Thymus (tissue), 14 donors: ENCODE measurements at places on chromosomes 16 and 17. TPM values are rescaled to one million over a fixed set of nuclear protein-coding genes. Genes with fewer than 3 reads are reported as not detected.
A peak's percentile ranks its signal among the peaks of the same experiment; 100 is the strongest.

- DNase-seq, result peak; percentile 36
Measured at GRCh38 chr17:50918933-50919296, 52.8 kb upstream of the TOB1 start.

DNA sequence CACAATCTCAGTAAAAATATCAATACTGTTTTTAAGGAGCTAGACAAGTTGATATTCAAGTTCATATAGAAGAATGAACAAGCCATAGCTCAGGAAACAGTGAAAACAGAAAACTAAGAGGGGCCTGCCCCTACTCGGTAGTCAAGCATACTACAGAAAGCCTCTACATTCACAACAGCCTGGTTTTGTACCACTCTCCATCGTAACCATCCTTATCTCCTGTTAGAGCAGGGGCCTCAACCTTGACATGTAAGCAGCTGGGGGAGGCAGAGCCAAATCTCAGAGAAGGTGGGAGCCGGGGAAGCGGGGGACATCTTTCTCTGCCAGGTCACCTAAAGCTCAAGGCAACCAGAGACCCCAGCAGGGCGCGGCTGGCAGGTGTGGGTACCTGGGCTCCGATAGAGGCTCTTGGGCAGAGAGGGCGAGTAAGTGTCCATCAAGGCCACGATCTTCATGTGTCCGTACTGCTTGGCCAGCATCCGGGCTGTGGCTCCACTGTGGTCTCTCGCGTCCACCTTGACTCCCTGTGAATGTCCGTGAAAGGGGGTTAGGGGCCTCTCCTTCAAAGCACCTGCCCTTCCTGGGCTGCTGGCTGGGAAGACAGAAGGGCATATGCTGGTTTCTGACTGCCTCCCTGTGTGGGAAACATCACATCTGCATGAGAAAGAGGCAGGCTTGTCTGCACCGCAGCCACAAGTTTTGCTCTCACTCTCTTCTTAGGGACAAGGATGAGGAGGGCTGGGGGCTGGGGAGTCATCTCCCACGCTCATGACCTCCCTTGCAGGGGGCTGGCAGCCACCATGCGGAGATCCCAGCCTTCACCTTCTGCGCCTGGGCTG is 20.2 kb downstream of the ANKS3 start:
- no peak for DNase-seq

DNA sequence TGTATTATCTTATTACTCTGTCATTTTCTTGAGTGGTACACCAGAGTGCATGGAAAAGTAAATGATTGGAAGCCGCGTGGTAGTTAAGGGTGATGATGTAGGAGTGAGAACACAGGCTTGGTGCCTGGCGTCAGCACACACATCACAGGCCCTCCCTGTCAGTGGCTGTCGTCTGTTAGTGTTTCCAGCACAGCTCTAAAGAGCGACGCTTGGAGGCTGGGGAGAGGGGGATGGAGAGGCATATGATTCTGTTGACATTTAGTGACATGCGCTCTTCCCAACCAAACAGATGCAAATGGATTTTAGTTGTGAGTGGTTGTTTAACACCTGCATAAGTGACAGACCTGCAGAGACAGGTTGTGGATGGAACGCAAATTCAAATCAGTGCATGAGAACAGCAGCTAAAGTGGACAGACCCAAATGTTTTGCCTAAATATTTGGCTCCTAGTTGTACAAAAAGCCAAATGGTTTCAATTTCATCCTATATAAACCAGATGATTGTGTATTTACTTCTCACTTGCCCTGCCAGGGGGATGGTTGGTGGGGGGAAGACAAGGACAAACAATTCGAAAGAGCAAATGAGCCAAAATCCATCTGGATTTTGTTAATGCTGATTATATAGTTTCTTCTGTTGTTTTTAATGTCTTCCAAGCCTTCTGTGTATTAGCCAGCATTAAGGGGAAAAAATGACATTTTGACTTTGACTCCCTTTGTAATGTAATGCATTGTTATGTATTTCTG is 222.3 kb downstream of the WWOX start:
- DNase-seq, result no peak

DNA sequence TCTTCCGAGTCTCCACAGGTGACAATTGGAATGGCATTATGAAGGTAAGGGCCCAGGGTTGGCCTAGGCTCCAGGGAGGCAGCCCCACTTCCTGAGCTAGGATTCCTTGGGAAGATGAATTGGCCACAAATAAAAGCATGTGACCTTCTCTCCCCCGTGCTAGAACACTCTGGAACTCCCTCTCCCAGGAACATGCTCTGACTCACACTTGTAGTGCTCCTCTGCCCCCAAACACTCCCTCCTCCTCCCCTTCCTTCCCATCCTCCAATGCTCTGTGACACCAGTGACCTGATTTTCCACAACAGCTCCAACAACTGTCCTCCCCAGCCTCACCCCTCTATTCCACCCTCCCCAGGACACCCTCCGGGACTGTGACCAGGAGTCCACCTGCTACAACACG is 16.4 kb upstream of the ABCC3 start:
- DNase-seq, result no peak

DNA sequence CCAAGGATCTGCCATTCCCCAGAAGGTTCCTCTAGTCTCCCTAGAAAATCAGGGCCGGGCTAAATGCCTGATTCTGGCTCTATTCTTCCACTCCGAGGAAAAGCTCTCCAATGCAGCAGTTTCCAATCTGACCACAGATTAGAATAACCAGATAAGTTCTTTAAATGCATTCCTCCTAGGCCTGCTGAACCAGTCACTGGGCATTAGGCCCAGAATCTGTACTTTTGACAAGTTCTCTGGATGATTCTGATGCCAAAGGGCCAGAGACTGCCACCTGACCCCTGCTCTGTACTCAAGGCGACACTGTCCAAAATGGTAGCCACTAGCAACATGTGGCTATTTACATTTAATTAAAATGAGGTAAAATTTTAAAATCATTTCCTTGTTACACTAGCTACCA is 22.3 kb downstream of the MAP3K14 start:
- no peak for DNase-seq

- peak; percentile 84 for DNase-seq
Measured at GRCh38 chr16:66474750-66475199, 47.7 kb downstream of the BEAN1 start.

GRCh38 chr17:48333034-48333530 is 96.9 kb downstream of the SKAP1 start:
- DNase-seq, result no peak

GRCh38 chr17:39838057-39838456 is 26.1 kb downstream of the IKZF3 start:
- DNase-seq, result no peak

GRCh38 chr17:34442387-34443111 is 79.5 kb upstream of the CCL1 start:
- no peak for DNase-seq

DNA sequence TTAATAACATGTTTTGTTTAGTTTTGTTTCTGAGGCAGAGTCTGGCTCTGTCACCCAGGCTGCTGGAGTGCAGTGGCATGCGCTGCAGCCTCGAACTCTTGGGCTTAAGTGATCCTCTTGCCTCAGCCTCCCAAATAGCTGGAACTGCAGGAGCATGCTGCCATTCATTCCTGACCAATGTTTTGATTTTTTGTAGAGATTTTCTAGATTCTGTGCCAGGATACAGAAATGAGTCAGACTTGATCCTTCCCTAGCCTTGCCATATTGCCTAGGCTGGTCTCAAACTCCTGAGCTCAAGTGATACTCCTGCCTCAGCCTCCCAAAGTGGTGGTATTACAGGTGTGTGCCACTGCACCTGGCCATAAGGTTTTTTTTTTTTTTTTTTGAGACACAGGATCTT is 17.7 kb downstream of the TAOK1 start:
- no peak for DNase-seq

- DNase-seq, result no peak
Measured at GRCh38 chr16:560204-560700, at the start of gene PRR35. TSS of gene PRR35 (plus strand) at chr16:560394. CDS start at chr16:563295, 2,901 bp downstream.

- no peak for DNase-seq
Measured at GRCh38 chr16:89268987-89269735, 51.7 kb downstream of the ZNF778 start.

DNA sequence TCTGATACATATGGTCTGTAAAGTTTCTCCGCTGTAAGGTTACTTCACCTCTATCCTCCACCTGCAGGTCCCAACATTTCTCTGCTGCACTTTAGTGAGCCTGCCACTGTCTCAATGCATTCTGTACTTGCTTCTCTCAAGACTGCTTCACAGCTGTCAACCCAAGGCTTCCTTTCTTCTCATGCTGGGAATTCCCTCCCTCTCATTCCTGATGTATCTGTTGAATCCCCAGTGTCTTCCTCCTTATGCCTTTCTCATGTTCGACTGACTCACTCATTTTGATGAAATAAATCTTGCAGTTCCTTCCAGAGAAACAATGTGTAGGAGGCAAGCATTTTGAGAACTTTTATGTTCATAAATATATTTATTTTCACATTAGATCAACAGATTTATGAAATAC is 288.3 kb downstream of the CNTNAP4 start:
- no peak for DNase-seq

DNA sequence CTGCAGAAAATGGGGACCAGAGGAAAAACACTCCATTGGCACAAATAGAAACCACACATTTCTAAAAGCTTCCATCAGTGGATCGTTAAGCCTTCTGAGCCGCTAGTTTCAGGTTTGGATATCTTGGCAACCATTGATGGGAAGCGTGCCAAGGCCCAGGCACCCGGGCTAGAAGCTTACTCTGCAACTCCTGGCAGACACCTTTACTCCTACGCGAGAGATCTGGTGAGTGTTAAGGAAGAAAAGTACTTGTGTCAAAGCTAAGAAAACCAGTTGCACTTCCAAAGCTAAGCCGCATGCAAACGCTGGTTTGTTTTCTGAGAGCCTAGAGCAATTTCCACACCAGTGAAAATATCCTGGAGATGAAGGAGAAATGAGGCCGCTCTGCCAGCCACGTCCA is 472.4 kb downstream of the PMP22 start:
- no peak for DNase-seq

GRCh38 chr16:56780646-56781045 is 50.7 kb downstream of the NUP93 start:
- DNase-seq, result no peak

- no peak for DNase-seq
Measured at GRCh38 chr17:79324194-79324593, 249.6 kb downstream of the ENGASE start.

DNA sequence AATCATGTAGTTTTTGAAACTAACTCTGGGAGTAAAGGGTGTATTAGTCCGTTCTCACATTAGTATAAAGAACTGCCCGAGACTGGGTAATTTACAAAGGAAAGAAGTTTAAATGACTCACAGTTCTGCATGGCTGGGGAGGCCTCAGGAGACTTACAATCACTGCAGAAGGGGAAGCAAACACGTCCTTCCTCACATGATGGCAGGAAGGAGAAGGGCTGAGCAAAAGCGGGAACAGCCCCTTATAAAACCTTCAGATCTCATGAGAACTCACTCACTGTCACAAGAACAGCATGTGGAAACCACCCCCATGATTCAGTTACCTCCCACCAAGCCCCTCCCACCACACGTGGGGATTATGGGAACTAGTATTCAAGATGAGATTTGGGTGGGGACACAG is 256.5 kb upstream of the TNRC6C start:
- DNase-seq, result no peak

DNA sequence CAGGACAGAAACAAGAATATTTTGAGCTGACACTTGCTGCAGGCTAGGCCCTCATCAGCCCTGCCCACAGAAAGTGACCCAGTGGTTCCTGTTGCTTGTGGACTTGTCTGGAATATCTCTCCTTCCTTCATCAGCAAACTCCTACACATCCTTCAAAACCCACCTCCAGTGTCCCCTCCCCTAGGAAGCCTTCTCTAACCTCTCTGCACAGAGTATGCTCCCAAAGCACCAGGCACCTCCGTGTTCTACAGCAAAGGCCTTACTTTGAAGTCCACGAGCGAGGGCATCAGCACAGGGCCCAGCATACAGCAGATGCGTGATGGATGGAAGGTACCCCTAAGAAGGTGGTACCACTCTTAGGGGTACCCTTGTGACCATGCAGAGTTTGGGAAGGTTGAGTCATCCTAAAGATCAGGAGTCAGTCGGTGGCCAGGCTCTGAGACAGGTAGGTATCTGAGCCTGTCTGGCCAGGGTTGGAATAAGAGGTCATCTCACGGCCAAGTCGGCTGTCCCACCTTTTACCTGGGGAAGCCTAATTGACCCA is 2.0 kb downstream of the CCDC102A start:
- no peak for DNase-seq

DNA sequence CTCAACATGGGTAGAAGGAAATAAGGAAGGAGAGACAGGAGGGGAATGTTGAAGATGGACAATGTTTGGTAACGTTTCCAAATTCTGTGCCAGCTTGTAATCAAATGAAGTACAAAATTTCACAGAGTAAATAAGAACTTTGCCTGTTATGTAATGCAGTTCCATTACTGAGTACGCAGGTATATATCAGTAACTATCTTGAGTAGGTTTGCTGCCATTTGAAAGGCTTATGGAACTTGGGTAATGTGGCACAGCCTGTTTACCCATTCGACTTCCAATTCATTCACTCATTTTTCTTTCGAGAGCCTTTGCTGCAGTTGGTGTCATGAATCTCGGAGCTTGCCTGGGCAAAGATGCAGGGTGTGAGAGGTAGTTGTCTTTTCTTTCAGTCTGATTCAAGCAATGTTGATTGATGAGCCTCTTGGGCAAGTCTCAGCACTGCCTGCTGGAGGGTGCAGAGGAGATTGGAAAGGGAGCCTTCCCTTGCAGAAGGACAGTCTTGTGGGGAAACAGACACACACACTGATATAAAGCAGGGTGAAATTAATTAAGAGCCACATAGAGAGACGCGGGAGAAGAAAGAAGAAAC is 53.4 kb downstream of the ZNF18 start:
- no peak for DNase-seq

- no peak for DNase-seq
Measured at GRCh38 chr17:4073983-4074830, 68.6 kb downstream of the ZZEF1 start.

GRCh38 chr17:50689251-50689650 is 18.5 kb downstream of the ANKRD40 start:
- DNase-seq, result no peak

GRCh38 chr17:67842648-67843047 is 17.3 kb downstream of the BPTF start:
- DNase-seq, result no peak

PNMT gene
- total RNA-seq, result 0.38 TPM

CCL17 gene
- total RNA-seq, result 32.6 TPM

SOX9 gene
- total RNA-seq, result 0.19 TPM

SPATA22 gene
- 0.33 TPM for total RNA-seq

SLC16A13 gene
- total RNA-seq, result 0.42 TPM

CD68 gene
- 47.0 TPM for total RNA-seq

HOXB13 gene
- 0.24 TPM for total RNA-seq

TLCD3B gene
- total RNA-seq, result 0.24 TPM

KRT13 gene
- total RNA-seq, result 81.7 TPM
